ENCODE measurements at places on chromosomes 2 and 18.

DNA sequence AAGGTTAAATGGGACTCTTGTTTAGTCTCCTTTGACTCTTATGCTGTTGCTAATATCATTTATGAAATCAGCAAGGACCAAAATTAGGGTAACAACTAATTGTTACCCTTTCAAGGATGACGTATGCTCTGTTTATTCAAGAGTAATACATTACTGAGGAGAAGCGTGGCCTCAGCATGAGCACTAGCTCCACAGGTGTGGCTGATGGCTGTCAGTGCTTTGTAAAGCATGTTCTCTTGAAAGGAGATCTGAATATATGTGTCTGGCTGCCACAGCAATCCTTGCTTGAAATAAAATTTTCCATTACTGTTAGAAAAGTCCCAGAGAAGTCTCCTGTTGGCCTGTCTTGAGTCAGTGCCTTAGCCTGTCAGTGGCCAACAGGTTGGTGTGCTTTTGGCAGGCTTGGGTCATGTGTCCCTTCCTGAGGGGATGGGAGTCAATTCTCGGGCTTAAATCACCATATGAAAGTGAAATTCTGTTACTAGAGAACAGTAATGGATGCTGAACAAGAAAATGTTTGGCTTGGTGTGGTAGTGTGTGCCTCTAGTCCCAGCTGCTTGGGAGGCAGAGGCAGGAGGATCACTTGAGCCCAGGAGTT is 32.7 kb downstream of the ABI2 start:
- DNase-seq, result no peak

GRCh38 chr2:188892636-188893035 is 81.5 kb upstream of the COL3A1 start:
- no peak for DNase-seq

DNA sequence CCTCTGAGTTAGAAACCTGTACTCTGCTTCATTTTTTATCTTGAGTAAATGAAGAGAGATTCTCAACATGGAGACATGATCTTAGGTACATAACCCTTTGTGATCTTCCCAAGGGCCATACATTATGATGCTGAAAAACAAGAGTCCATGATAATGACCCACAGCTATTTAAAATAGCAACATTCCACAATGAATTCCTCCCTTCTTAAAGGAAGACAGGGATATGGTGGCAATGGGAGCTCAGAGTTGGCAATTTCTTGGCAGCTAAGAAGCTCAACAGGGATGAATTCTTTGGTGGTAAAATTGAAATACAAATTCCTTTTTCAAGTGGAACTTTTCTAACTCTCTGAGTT is 638.5 kb downstream of the CNTNAP5 start:
- no peak for DNase-seq

GRCh38 chr2:238600506-238601432 is 174.0 kb downstream of the ASB1 start:
- DNase-seq, result no peak

DNA sequence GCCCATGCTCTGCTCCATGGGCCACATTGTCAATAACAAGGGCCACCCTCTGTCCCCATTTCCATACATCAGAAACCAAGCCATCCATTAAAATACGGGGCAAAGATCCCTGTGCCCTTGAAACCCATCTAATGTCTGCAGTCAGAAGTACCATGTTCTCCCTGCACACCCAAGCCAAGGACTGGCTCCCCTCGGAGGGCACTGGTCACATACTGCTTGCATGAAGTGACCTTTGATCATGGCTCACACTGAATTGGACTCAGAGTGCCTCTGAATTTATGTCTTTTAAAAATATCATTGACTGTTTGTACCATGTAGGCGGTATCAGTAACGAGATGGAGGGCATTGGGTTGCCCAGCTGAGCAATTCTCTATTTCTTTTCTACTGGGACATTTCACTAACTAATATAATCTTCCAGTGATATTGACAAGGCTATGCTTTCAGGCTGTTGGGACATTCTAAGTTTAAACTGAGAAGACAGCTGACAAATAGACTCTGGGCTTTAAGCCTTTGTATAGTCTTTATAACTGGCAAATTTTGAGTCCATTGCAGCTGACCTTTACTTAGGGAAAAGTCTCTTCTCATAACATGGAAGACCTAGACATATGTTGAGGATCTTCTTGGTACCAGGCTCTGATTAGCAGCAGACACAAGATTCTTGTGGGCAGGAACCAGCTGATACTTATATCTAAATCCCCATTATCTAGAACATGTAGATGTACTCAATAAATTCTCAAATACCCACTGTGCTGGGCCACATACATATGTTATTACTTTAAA is 214.3 kb downstream of the MYCN start:
- DNase-seq, result no peak

DNA sequence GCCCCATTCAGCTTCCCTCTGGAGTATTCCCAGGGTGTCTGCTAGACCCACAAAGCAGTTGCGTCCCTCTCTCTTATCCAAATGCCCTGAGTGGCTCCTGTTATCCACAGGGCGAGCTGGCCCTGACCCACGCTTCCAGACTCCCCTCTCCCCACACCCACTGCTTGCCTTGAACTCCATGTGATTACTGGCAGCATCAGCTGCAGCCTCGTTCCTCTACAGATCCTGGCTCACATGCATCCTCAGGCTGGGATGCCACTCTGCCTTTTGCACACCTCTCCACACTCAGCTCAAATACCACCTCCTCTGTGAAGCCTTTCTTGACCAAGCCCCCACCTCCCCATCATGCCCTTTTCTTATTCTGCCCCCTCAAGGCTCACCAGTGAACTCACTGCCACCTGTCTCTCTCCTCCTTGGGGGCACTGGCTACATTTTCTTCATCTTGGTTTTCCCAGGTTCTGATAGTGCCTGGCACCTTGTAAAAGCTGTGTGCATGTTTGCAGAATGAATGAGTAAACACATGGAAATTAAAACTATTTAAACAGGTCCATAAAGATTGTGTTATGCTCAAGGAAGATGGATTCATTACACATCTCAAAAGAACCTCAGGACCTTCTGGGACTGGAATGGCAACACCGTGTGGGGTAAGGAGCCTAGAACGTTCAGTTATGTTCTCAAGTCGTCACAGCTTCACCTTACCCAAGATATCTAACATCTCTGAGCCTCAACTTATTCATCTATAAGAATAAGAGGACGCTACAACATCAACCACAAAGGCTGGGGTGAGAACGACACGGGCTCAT is 165.0 kb downstream of the BCL2 start:
- DNase-seq, result no peak

- no peak for DNase-seq
Measured at GRCh38 chr18:58659691-58660090, 11.6 kb upstream of the MALT1 start.

DNA sequence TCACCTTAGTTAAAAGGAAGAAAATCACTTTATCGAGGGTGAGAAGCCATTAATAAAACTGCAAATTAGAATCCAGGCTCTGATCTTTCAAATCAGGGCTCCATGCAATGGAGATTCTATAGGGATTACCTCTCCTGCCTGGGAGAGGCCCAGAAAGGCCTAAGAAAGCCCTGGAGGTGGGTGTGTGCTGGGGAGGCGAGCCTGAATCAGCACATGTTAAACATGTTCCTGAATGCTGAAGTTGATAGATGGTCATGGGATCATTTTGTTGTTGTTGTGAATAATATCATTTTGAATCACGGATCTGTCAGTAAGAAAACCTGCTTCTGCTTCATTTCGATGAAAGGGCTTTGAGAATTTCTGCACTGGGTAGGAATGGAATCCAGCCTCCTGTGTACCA is 254.3 kb downstream of the ACKR3 start:
- no peak for DNase-seq

- no peak for DNase-seq
Measured at GRCh38 chr2:19879120-19879519, 22.7 kb downstream of the TTC32 start.

GRCh38 chr2:168529054-168529833 is 73.2 kb downstream of the CERS6 start:
- no peak for DNase-seq

GRCh38 chr18:36519358-36519757 is 221.8 kb downstream of the FHOD3 start:
- DNase-seq, result no peak

- no peak for DNase-seq
Measured at GRCh38 chr2:227308784-227309183, 16.3 kb upstream of the MFF start.

DNA sequence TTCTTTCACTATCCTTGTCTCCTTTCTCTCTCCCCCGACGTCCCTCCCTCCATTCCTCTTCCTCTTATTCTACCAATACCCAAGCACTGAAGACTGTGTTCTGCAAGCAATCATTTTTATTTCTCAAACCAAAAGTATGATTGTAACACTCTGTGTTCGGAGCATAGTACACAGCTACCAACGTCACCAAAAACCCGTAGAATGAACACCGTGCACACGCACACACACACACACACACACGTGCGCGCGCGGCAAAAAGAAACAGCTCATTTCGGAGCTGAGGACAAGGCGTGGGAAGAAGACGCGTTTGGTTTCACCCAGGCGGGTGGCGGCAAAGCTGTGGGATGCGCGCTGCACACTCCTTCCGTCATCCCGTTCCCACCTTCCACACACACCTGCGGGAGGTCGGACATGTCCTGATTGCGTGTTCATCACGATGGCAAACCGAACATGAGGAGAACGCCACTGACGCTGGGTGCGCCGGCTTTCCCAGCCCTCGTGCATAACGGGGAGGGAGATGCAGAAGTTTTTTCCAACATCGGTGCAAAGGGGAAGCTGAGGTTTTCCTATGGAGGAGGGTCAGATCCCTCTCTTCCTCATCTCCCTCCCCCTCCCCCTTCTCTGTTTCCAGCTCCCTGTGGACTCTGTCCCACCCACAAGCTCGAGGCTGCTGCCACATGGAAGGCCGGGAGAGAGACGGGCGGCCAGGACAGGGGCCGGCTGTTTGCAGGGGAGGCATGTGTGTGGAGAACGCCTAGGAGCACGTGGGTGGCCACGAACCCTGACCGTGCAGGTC is 20.4 kb downstream of the MBP start:
- DNase-seq, result no peak

DNA sequence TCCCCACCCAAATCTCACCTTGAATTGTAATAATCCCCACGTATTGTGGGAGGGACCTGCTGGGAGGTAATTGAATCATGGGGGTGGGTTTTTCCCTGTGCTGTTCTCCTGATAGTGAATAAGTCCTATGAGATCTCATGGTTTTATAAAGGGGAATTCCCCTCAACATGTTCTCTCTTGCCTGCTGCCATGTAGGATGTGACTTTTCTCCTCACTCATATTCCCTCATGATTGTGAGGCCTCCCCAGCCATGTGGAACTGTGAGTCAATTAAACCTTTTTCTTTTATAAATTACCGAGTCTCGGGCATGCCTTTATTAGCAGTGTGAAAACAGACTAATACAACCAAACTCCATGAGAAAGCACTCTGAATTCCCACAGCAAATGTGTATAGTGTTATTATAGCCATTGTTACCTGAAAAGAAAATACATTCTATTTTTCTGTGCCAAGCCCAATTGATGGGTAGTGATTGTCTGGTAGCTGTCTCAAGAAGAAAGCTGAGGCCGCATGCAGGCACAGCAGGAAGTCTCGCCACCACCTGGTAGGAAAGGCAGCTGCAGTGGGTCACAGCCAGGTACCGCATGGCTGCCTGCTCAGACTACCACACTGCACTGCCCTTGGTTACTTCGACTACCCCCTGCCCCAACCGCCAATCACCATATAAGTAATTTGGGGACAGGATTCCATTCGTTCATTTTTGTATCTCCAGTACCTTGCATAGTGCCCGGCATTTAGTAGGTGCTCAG is 10.3 kb upstream of the ZBTB7C start:
- no peak for DNase-seq

- no peak for DNase-seq
Measured at GRCh38 chr18:55054021-55054990, 95.0 kb upstream of the CCDC68 start.

DNA sequence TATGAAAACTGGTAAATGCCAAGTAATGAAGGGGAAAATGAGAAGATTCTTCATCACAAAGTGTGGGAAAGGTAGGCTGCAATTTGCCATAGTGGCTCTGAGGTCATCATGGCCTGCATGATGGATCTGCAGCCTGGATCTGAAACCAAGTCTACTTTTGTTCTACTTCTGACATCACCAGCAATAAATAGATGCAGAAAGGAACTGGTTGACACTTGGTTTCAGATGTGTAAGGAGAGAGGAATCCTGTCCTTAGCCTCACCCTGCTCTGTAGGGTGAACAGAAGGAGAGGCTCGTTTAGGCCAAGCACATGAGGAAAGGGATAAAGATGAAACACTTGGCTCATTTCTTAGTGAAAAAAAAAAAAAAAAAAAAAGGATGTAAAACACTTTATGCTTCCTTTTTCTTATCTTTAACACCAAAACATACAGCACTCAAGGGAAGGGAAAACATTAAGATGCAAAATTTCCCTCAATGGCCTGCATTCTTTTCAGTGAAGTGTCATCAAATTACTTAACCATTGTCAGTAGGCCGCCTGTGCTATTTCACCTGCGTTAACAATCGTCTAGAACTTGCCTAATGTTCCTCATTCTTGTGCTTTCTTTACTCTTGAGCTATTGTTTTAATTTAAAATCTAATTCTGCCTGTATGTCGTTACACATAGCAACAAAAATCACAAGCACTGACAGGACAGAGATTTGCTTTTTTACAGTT is 3.9 kb downstream of the NEB start:
- no peak for DNase-seq

DNA sequence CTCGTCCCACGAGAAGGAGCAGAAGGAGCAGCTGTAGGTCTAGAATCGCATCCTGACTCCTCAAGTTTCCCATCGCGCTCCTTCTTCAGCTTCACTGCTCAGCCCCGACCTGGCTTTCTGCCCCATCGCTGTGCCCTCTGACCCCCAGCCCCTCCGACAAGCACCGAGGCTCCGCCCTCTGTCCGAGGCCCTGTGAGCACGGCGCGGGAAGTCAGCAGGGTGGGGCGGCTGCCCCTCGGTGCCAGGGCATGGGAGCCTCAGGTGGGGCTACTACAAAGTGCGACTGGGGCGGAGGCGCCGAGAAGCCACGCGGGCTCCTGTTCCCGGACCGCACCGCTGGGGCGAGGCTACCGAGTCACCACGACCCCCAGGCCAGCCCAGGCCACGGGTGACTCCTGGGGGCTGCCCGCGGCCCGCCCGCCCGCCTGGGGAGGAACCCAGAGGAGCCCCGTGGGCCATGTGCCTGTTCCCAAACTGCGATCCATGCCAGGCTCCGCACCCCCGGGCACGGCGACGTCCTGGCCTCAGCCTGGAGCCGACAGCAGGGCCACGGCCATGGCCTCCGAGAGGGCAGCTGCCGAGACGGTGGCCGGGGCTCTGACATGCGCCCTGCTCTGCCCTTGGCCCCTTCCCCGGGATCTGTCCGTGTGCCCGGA is 36.6 kb upstream of the ID2 start:
- DNase-seq, result no peak

DNA sequence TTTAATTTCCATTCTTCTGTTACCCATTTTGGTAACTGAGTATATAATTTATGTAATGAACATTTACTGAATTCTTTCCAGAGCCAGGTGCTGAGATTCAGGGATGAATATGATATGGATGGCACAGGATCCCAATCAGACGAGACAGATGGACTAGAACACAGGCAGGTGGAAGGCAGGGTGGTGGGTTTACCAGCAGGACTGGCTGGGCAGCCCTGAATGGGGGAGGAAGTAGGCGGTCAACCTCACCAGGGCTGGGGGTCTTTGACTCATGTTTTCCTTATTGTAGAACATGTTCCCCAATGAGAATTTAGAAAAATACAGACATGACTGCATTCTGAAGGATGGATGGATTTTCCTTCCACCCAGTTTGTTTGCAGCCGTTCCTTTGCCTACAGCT is 80.3 kb downstream of the CIB4 start:
- DNase-seq, result no peak

GRCh38 chr18:32219431-32220018 is 29.7 kb downstream of the MEP1B start:
- DNase-seq, result no peak

- DNase-seq, result no peak
Measured at GRCh38 chr2:240060977-240061591, 7.8 kb upstream of the OR6B3 start.
